ENCODE measurements at places on chromosomes 1 and 21.

DNA sequence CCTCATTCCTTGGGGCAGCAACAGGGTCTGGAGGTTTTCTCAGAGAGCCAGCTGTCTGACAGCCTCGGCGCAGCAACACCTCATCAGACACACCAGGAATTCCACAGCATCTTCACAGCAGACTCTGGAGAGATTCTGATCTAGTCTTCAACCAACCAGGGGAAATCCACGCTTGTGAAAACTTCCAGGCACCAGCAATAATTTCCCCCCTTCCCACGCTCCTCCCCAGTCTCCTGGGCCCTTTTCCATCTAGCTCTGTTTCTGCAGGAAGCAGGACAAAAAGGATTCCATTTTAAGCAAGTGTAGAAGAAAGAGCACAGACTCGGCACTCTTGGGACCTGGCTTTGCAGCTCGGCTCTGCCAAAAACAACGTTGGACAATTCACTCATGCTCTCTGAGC, 44.3 kb upstream of the CAPZB start:
- DNase-seq: no peak

- DNase-seq: no peak
Measured at GRCh38 chr1:14003552-14003951, 303.6 kb downstream of the PRDM2 start.

- DNase-seq: no peak
Measured at GRCh38 chr1:47765236-47765635, 231.9 kb downstream of the TRABD2B start.

- DNase-seq: no peak
Measured at GRCh38 chr1:8384088-8384487, 66.2 kb downstream of the SLC45A1 start.

DNA sequence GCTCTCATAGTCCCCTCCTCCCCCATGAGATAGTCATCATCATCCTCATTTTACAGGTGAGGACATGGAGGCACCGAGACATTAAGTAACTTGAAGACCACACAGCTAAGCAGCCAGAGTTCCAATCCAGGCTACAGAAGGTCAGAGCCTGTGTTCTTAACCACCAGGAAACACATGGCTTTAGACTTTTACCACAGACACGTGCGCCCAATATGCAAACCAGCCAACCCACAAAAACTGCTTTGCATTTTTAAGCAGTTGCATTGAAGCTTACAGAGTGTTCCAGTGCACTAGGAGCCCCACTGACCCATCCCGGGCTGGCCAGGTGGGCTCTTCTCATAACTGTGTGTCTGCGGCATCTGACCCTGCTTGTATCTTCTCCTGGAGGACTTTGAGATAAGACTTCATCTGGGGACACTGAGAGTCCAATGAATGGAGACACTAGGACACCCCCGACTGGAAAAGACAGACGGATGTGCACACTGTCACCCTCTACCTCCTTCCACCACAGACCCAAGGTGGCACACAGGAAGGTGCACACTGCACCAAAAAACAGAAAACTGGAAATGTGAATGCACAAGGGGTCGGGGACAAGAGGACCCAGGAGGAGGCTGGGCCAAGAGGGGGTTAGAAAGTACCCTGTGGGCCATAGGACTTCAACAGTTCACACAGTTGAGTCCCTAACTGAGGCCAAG, 56.4 kb downstream of the ETS2 start:
- DNase-seq: peak; percentile 38

- no peak for DNase-seq
Measured at GRCh38 chr1:160821627-160822026, 25.7 kb downstream of the LY9 start.

DNA sequence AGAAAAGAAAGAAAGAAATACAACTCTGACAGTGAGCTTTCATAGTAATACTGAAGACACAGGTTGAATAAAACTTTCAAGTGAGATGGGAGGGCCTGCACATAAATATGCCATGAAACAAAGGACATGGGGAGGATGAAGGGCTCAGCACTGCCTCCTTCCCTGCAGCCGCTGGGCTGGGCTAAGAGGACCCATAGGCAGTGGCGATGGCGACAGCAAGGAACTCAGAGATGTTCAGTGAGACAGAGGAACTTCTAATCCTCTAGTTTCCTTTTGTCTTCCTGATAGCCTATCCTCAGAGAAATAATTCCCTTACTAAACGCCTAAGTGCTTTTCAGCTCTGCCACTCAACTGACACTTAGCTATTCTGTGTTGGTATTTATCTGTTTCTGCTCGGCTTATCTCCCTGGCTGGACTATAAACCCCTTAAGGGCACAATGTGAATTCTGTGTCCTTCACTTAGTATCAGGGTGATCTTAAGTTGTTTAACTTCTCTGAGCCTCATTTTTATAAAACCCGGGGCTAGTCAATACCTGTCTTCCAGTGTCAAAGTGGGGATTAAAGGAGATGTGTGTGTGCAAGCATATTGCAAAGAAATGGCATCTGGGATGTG, 24.4 kb upstream of the IER5 start:
- no peak for DNase-seq

DNA sequence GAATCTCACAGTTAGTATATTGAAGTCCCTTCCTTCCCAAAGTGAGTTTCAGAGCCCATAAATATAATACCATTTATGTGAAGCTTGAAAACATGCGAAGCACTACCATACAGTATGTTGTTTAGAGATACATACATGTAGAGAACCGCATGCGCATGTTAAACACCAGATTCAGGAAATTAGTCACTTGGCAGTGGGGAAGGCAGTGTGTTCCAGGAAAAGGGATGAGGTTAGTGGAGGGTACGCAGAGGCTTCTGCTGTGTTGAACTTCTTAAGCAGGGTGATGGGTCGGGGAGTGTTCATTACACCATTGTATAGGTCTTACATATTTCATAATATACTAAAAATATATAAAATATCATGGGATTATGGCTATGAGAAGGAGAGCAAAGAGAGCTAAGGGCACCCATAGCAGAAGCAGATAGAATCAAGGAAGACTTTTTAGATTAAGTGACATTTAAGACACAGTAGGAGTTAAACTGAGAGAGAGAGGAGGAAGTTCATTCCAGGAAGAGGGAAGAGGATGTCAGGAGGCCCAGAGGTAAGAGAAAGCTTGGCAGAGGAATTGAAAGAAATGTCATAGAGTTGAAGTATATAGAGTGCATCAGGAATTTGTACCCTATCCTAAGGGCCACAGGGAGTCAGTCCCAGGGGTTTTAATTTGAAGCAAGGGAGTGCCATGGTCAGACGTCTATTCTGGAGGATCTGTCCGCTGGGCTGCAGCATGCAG, 43.5 kb upstream of the SARS1 start:
- no peak for DNase-seq

DNA sequence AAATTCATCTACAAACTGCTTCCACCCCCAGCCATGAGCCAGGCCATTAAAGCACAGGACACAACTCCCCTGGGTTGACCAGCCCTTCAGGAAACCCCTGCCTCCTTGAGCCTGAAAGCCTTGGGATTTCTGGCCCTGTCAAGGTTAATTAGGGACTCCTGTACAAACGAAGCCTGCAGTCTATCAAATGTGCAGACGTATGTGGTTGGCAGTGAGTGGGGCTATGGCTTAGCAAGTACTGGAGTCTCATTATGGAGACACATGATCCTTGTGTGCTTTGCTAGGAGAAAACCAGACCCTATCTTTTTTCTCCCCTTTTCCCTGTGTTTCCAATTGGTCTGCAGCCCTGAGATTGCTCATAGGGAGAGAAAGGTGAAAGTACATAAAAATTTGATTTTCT, 588.3 kb upstream of the USP24 start:
- DNase-seq: no peak

DNA sequence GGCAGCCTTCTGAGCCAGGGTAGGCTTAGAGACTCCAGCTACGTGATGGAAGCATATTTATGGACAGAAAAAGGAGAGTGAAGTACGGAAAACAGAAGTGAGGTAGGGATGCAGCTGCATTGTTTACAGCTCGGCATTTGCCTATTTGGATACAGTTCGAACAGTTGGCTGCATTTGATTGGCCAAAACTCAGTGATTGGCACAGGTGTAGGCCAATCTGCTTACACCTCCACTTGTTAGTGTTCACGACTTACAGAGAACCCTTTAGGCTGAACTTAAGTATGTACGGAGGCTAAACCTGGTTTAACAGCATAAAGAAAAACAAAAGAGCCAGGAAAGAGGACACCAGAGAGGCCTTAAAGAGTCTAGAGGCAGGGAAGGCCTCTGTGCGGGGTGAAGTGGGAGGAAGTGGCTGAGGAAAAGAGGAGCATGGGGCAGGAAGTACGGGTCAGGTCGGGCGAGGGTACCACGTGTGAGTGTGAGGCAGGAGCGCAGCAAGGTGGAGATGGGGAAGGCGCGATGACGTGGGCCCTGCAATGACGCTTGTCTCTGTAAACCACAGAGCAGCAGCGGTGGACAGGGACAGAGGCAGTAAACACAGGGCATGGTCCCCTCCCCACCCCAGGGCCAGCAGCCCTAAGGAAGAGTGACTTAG, 32.0 kb downstream of the RSPH1 start:
- DNase-seq: peak; percentile 66

GRCh38 chr1:101485712-101486111, 248.9 kb downstream of the S1PR1 start:
- no peak for DNase-seq

DNA sequence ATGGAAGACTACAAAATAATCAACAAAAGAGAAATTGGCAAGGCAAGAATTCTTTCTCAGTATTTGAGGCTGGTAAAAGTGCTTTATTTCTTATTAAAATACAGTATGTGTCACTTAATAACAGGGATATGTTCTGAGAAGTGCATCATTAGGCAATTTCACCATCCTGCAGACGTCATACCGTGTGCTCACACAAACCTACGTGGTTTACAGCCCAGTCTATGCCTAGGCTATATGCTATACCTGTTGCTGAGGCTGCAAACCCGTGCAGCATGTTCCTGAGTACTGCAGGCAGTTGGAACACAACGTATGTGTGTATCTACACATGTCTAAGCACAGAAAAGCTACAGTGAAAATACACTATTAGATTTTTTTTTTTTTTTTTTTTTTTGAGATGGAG, 2.7 kb upstream of the CCDC27 start:
- no peak for DNase-seq

- DNase-seq: no peak
Measured at GRCh38 chr1:63746129-63746864, 27.5 kb upstream of the ROR1 start.

DNA sequence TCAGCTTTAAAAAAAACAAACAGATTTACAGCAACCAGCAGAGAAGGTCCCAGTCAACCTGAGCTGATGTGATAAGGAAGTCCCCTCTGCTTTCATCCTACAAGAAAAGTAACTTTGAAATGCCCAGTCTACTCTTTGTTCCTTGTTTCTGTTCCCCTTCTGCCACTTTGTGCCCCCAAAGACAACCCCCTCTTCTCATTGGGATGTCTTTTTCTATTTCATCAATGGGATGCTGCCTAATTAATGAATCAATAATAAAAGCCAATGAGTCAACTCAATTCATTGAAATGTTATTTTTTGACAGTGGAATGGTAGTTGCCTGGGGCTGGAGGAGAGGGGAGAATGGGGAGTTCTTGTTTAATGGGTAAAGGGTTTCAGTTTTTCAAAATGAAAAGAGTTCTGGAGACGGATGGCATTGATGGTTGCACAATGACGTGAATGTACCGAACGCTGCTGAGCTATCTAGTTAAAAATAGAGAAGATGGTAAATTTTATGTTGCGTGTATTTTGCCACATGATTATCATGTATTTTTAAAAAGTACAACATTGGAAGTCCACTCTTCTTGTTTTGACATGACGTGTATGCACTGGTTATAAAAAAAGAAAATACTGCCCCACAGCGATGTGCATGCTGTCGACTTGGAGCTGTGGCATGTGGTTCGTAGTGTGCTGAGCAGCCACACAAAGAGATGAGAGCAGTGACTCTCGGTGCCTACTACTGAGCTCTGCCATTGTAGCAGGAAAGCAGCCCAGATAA, 22.4 kb upstream of the PADI2 start:
- DNase-seq: no peak

GRCh38 chr1:223266632-223267172, 97.3 kb downstream of the SUSD4 start:
- no peak for DNase-seq

GRCh38 chr1:227913396-227913763, 34.4 kb downstream of the WNT9A start:
- DNase-seq: no peak

DNA sequence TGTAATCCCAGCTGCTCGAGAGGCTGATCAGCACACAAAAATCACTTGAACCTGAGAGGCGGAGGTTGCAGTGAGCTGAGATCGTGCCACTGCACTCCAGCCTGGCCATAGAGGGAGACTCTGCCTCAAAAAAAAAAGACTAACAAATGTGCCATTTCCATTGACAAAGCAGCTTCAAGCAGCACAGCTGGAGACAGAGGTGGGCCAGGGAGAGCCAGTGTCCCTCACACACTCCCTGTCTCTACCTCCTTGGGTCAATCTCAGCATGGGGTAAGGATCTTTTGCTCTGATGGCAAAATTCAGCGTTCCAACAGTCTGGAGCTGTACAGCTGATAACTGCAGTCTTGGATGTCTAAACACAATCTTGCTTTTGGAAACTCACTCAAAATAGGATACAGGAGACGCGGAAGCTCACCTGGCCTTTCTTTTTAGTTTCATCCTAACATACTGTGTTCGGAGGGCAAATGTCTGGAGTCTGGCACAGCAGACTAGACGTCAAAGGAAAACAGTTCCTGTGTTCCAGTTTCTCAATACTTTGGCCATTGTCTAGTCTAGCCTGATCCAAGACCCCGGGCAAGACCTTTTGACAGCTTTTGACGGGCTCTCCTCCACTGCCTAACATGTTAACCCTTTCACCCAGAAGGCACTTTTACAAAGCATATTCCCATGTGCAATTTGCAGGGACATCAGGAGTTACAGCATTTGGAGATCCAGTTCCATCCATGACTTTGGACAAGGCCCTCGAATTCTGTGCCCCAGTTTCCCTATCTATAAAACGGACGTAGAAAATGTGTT, 2.9 kb downstream of the RCC2 start:
- DNase-seq: no peak

GRCh38 chr1:182888736-182889531, 49.8 kb downstream of the DHX9 start:
- no peak for DNase-seq

DNA sequence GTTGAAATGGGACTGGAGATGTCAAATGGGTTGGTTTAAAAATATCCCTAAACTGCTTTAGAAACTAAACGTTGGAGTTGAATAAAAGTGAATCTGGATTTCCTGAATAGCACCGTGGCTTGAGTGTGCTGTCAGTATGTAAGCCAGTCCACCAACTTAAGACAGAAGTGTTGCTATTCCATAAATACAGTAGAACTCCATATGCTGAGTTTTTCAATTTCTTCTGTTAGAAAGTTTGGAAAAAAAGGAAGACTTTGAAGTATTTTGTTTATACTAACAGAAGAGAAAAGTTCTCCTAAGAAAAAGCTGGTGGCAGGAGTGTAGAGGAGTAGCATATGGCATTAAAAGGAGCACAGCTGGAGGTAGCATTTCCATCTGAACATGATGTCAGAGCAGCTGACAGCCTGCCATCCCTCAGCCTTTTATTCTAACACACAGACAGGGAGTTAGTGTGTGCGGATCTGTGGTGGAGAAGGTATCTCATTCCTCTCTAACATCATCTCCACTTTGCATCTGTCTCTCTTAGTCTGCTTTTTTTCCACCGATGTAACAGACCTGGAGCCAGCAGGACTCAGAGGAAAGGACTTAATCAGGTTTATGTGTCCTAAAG, at the start of gene ZBTB18:
ZBTB18 (plus strand) TSS at position 449 of the 610 bp plus-strand sequence; CDS start at position 598, 149 bp downstream.
- peak; percentile 25 for DNase-seq

Measured in KBM-7 (cell line).